ENCODE measurements at places on chromosomes 6 and 20.

DNA sequence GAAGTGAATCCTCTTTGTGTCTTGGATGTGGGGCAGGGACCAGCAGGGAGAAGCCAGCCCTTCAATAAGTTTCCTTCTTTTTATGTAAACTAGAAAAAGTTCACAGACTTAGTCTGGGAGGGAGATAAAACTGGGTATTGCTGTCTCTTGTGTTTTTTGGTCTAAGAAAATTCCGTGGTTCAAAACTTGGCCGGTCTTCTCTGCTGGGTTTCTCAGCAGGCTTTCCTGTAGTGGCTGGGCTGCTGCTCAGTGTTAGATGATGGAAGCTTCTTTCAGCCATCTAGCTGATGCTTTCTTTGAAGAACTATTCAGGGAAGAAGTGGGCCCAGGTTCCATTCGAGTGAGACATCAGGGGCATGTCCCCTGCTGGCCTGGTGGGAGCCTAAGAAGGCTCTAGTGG lies 70.7 kb upstream of the SCP2D1 start:
- no peak for DNase-seq

GRCh38 chr6:2823104-2823850 lies 18.4 kb downstream of the SERPINB1 start:
- DNase-seq = no peak

- DNase-seq = no peak
Observed at GRCh38 chr6:6591778-6592465, 3.4 kb downstream of the LY86 start.

GRCh38 chr20:48668451-48668946 lies 159.3 kb downstream of the PREX1 start:
- DNase-seq = no peak

- DNase-seq = no peak
Observed at GRCh38 chr20:48393311-48393685, 434.5 kb downstream of the PREX1 start.

DNA sequence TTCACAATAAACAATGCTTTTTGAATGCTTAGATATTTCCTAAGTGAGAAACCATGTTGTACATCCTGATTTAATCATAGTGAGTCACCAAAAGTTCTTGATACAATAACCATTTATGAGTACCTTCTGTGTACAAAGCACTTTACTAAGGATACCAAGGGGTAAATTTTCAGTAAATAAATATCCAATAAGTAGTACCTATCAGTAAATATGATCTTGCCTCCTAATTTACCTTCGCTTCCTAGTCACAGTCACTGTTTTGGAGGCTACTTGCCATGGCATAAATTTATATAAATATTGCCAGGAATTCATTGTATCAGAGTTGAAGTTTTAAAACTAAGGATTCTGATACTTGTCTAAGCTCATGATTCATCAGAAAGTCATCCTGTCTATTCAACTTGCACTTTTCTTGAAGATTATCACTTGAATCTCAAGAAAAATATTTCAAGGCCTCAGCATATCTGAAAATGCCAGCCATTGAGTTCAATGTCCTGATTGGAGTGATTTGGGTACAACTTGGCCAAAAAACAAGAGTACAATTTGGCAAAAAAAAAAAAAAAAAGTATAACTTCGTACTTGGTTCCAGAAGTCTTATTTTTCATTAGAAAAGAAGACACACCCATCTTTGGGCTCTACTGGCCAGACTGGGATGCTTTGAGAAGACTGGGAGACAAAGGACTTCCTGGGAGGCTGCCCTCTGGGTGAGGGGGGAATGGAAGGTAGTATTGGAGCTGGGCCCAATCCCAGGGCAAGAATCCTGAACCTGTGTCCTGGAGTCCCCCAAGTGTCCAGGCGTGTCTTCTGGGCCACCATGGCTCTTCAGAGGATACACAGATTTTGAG lies 32.8 kb downstream of the RAB22A start:
- DNase-seq = no peak

- DNase-seq = no peak
Observed at GRCh38 chr6:161554883-161555282, 281.0 kb upstream of the AGPAT4 start.

DNA sequence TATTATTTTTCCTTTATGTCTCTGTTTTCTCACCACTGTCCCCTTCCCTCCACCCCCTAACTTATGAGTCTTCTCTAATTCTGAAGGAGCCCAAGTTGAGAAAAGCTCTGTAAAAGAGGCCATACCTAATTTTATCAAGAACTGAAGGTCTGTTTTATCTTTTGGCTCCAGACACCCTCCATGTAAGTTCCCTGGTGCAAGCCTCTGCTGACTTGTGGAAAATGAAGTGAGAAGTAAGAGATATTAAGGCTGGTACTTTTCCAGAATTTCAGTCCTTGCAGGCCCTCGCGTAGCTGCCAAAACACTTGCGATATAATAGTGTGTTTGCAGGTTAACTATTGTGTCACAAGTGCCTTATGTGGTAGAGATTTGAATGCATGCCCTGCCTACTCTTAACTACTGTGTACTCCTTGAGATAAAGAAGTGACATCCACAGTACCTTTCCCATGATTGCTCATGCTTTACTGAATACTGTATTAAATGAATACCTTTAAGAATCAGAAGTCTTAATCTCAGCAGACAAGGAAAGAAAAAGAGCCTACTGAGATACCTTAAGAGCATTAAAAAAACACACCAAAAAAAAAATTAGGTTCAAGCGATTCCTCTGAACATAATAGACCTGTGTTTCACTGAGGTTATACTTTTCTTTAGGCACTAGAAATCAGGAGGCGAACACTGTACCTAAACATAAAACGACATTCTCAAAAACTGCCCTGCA lies 143.6 kb upstream of the ZNF184 start:
- no peak for DNase-seq

- DNase-seq = peak; percentile 41
Observed at GRCh38 chr6:158411998-158412397, 99.7 kb downstream of the TULP4 start.

- no peak for DNase-seq
Observed at GRCh38 chr6:21754891-21755290, 161.3 kb downstream of the SOX4 start.

- no peak for DNase-seq
Observed at GRCh38 chr6:19391926-19392325, 445.2 kb upstream of the ID4 start.

DNA sequence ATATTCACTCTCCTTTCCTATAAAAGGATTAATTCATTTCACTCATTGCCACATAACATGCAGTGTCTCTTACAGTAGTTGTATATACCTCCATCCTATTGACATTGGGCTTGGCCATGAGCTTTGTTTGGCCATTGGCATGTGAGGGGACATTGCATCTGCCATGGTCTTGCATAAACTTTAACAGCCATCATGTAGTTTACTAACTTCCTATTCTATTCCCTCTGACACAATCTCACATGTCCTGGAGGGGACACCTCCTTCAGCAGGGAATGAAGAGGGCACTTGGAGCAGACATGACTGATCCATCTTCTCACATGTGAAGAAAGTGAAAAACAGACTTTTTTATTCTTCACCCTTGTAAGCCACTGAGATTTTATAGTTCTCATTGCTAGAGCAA lies 115.5 kb upstream of the MARCKS start:
- DNase-seq = no peak

- DNase-seq = no peak
Observed at GRCh38 chr6:149130090-149130489, 187.4 kb upstream of the TAB2 start.

GRCh38 chr6:100412872-100413271 lies 51.8 kb downstream of the SIM1 start:
- no peak for DNase-seq

DNA sequence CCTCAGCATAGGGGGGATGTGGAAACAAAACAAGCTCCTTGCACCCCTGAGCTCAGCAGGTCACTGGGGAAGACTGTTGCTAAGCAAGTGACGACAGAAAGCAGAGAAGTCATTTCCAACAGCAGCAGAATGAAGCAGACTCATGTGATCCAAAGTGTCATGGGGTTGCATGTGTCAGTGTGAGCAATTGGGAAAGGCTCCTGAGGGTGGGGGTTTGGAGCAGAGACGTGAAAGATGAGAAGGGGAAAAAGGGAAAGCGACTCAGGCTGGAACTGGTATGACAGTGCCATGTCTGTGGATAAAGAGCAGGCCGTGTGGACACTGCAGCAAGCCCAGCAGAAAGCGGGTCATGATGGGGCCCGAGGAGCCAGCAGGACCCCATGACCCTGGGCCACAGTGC lies 363.9 kb downstream of the PREX1 start:
- DNase-seq = no peak

DNA sequence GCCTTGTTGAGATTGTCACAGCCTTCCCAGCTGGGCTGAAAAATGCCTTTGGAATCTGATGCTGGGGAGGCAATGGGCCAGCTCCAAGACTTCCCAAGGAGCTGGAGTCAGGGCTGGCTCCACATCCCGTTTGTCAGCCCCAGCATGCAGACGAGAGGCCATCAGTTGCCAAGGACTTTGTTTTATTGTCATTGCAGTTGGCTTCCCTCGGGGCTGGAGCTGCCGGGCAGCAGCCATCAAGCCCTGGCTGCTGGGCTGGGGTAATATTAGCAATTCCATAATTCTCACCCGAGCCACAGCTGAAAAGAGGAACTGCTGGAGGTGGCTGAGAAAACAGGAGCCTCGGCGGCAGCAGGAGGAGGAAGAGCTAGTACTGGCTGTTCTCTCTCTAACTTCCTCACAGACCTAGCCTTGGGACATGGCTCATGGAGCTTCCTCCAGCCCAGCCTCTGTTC lies 182.5 kb downstream of the CDC5L start:
- no peak for DNase-seq

GRCh38 chr6:166393535-166393823 lies 10.7 kb upstream of the MPC1 start:
- no peak for DNase-seq

- peak; percentile 35 for DNase-seq
Observed at GRCh38 chr6:107657755-107658461, 166.2 kb downstream of the SCML4 start.

DNA sequence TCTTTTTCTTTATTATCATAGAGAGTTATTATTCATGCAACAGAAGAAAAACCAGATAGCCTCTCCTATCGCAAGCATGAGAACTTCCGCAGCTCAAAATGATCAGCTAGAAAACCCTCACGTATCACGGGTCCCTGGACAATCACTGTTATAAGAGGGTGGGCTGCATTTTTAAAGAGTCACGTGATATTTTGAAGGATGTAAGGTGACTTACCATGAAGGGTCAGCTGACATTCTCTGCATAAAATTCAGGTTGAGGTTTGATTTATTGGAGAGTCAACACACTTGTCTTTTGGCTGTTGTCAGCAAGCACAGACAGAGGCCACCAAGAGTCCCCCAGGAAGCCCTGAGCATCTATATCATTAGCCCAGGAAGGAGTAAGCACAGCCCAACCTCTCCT lies 39.5 kb downstream of the ID4 start:
- no peak for DNase-seq

- no peak for DNase-seq
Observed at GRCh38 chr6:130843575-130844320, 16.5 kb downstream of the SMLR1 start.

GRCh38 chr6:17392978-17393891 lies at the start of gene CAP2:
Gene CAP2 (plus strand): TSS chr6:17393595. CDS start chr6:17421556, 27,961 bp downstream.
- DNase-seq = no peak

GRCh38 chr6:160077526-160077925 lies 44.1 kb upstream of the SLC22A1 start:
- DNase-seq = no peak

- peak; percentile 74 for DNase-seq
Observed at GRCh38 chr6:2688401-2689064, 62.2 kb downstream of the MYLK4 start.

GRCh38 chr6:117200067-117200466 lies 65.3 kb upstream of the VGLL2 start:
- DNase-seq = no peak

DNA sequence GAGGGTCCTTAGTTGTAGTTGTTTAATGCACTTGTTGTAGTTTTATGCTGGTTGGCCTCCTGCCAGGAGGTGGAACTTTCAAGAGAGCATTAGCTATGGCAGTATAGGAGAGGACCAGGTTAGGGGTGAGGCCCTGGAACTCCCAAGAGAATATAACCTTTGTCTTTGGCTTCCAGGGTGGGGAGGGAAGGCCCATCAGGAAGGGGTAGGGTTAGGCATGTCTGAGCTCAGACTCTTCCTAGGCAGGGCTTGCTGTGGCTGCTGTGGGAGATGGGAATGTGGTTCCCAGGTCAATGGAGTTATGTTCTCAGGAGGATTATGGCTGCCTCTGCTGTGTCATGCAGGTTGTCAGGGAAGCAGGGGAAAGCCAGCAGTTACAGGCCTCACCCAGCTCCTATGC lies 20.0 kb upstream of the GABRR1 start:
- no peak for DNase-seq

DNA sequence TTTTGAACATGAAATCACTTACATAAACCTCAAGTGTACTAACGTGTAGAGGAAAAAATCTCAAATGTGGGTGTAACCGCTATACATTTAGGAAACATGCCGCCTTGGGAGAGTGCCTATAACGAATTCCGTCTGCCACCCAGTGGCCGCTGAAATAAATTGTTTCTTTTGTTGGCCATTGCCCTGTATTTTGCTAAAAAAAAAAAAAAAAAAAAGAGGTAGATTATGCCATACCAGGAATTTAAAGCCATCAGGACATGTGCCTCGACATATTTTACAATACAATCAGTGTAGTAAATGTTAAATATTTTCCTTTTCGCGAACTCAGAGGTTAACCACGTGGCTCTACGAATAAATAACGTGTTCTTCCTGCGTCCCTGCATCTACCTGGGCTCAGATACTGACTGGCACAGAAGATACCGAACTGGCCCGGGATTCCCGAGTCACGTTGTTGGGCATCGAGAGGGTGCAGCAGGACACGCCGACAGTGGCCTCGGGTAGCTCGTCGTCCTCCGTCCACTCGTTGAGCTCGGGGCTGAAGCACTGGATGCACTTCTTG lies 14.3 kb downstream of the KLHL31 start:
- no peak for DNase-seq

- DNase-seq = no peak
Observed at GRCh38 chr6:82208913-82209312, 38.6 kb downstream of the IBTK start.

DNA sequence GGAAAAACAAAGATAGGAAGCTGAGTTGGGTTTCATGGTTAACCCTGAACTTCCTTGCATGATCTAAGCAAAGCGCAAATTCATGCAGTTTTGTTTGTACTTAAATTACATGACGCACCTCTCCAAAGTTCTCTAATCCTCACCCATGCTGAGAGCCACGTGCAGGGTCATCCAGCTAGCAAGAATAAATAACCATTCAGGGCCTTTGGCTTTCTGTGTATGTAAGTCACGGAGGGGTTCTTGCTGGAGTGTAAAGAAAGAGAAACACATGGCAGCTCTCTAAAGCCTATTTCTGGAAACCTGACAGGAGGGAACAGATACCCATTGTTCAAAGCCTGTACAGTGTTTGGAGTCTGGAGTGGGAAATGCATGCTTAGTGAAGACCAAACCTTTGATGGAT lies 171.7 kb upstream of the CCN2 start:
- no peak for DNase-seq
